ENCODE measurements at places on chromosomes 5 and 9.

DNA sequence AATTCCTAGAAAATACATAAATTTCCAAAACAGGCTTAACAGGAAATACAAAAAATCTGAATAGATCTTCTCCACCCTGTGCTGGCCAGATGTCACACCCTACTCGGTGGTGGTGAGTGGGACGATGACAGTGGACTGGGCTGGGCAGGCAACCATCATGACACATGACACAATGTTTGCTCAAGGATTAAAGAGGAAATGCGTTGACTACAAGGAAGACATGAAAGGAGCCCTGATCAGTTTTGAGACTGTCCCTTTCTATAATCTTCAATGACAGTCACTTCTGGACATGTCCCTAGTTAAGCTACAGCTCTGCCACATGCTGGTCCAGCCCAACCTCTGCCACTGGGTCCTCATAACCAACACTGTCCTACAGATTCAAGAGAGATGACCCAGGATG is 99.8 kb downstream of the ZDHHC21 start:
- DNase-seq, result no peak
- no peaks in the 10 kb centered on the region for H3K4me1 ChIP-seq
- no peak overlapping the region for H3K27ac ChIP-seq
- no peaks in the 10 kb centered on the region for H3K36me3 ChIP-seq

DNA sequence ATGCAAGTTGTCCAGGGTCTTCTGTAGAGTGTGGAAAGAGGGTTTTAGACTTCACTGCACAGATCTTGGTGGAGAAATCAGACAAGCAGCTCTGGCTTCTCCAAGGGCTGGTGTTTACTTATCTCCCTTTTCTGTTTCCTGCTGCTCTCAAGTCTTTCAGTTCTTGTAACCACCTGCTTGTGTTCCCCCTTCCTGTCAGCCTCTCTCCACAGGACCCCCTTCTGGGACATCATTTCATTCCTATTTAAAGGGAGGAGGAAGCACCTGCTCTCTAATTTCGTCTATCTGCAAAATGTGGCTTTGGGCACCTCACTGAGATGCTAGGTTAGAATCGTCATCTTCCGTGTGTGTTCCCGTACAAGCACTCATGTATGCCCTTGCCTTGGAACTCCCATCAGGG is 636.2 kb downstream of the MTRR start:
- H3K27me3 ChIP-seq, result no peaks in the 10 kb centered on the region
- DNase-seq, result no peak
- H3K27ac ChIP-seq, result no peak overlapping the region

GRCh38 chr9:116713271-116713670 is 26.2 kb downstream of the TRIM32 start:
- no peak overlapping the region for H3K27ac ChIP-seq
- no peaks in the 10 kb centered on the region for H3K27me3 ChIP-seq
- no peaks in the 10 kb centered on the region for H3K36me3 ChIP-seq
- H3K4me3 ChIP-seq, result no peak overlapping the region

DNA sequence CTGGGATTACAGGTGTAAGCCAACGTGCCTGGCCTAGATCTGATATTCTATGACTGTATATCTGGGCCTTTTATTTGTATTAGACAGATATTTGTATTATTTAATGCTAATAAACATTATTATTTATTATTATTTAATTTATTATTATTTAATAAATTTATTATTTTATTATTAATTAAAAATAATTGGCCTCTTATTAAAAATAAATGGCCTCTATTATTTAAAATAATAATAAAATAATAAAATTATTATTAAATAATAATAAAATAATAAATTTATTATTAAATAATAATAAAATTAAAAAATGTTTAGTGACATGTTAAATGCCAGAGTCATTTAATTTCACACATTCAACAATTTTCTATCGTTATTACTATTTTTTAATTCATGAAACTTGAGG is 9.8 kb upstream of the COL15A1 start:
- no peak for DNase-seq
- H3K27me3 ChIP-seq, result no peaks in the 10 kb centered on the region
- no peak overlapping the region for H3K27ac ChIP-seq
- H3K36me3 ChIP-seq, result no peaks in the 10 kb centered on the region
- no peak overlapping the region for H3K4me3 ChIP-seq
- H3K4me1 ChIP-seq, result no peaks in the 10 kb centered on the region

DNA sequence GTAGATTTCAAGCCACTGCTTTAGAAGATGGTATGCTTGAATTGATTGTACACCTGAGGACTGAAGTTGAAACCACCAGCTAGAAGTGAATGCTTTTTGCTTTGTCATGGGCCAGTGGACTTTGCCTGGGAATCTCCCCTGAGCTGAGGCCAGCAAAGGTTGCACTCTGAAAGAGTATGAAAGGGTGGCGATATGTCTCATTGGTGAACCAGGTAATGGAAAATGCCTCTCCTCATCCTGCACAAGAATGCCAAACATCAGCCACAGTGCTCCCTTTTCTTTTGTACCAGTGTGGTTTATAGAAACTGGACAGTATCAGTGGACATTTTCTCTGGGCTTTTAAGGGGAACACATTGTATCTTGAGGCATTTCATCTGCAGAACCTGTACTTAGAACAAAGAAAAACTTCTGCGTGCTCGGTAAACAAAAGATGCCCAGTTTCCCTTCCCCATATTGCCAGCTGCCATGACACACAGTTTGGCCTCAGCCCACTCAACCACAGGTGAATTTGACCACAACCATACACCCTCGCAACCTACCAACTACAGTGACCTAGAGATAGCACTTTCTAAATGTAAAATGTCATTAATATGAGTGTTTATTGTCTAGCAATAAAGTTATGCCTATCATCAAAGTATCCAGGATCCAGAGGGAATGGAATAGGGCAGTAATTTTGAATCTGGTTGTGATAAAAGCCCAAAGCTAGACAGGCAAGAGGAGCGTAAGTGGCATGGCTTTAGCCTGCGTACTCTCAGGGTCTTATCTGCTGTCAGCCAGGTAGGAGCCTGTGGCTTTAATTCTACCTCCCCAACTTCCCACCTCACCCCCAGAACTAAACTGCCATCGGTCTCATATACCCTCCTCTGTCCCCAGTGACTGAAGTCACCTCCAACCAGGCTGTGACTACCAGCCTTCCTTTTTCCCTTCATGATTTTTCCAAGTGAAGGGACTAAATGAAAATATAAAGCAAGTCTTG is 79.5 kb upstream of the LHFPL2 start:
- H3K27ac ChIP-seq, result no peak overlapping the region
- H3K27me3 ChIP-seq, result no peaks in the 10 kb centered on the region
- H3K36me3 ChIP-seq, result no peaks in the 10 kb centered on the region

- H3K4me1 ChIP-seq, result peaks cover 9% of the 10 kb centered on the region
- no peak overlapping the region for H3K4me3 ChIP-seq
- H3K36me3 ChIP-seq, result no peaks in the 10 kb centered on the region
- H3K27me3 ChIP-seq, result no peaks in the 10 kb centered on the region
These were observed 109.5 kb upstream of the CD180 start for GRCh38 chr5:67305913-67306710.

- peaks cover 6% of the 10 kb centered on the region for H3K4me1 ChIP-seq
- peaks cover 7% of the 10 kb centered on the region for H3K36me3 ChIP-seq
- no peak overlapping the region for H3K27ac ChIP-seq
- no peak overlapping the region for H3K4me3 ChIP-seq
- H3K27me3 ChIP-seq, result no peaks in the 10 kb centered on the region
These were observed 20.6 kb downstream of the EMB start for GRCh38 chr5:50420343-50420935.

- H3K36me3 ChIP-seq, result no peaks in the 10 kb centered on the region
- H3K4me1 ChIP-seq, result no peaks in the 10 kb centered on the region
- no peak overlapping the region for H3K4me3 ChIP-seq
- no peak for DNase-seq
- H3K27me3 ChIP-seq, result no peaks in the 10 kb centered on the region
These were observed 146.7 kb upstream of the EFNA5 start for GRCh38 chr5:107817436-107817835.

DNA sequence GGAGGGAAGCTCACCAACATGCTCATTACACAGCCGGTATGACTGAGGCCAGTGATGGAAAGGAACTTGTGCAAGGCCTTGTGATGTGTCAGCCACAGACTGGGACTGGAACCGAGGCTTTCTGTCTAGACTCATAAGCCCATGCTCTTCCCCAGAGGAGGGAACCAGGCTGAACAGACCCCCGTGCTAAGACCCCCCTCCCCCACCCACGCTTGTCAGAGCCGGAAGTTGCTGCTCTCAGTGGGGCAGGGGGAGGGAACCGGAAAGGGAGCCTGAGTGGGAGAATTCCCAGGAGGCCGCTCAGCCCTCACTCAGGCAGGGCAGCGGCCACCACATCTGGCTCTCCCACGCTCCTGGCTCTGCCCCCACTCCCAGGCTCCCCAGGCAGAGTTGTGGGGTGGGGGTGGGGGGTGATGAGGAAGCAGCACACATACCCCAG is 4.1 kb upstream of the PDGFRB start:
- H3K4me1 ChIP-seq, result no peaks in the 10 kb centered on the region
- H3K4me3 ChIP-seq, result no peak overlapping the region
- no peak for DNase-seq

DNA sequence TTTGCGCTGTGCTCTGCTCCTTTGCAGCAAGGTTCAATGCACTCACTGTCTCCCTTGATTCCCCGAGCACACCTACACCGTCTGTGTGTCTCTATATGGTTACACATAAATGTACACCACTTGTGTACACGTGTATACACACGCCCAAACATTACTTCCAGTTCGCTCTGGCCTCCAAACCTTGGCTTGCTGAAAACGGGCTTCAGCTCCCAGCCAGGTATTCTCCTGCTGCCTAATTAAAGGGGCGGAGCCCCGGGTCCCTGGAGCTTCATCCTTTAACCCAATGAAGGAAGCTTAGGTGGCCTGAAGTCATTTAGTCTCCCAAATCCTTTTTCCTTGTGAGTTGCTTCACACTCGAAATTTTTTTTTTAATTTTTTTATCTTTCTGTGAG is 4.6 kb downstream of the ISL1 start:
- H3K4me1 ChIP-seq, result no peaks in the 10 kb centered on the region
- H3K36me3 ChIP-seq, result no peaks in the 10 kb centered on the region
- H3K4me3 ChIP-seq, result no peak overlapping the region
- H3K27me3 ChIP-seq, result peaks cover 47% of the 10 kb centered on the region
- H3K27ac ChIP-seq, result no peak overlapping the region

DNA sequence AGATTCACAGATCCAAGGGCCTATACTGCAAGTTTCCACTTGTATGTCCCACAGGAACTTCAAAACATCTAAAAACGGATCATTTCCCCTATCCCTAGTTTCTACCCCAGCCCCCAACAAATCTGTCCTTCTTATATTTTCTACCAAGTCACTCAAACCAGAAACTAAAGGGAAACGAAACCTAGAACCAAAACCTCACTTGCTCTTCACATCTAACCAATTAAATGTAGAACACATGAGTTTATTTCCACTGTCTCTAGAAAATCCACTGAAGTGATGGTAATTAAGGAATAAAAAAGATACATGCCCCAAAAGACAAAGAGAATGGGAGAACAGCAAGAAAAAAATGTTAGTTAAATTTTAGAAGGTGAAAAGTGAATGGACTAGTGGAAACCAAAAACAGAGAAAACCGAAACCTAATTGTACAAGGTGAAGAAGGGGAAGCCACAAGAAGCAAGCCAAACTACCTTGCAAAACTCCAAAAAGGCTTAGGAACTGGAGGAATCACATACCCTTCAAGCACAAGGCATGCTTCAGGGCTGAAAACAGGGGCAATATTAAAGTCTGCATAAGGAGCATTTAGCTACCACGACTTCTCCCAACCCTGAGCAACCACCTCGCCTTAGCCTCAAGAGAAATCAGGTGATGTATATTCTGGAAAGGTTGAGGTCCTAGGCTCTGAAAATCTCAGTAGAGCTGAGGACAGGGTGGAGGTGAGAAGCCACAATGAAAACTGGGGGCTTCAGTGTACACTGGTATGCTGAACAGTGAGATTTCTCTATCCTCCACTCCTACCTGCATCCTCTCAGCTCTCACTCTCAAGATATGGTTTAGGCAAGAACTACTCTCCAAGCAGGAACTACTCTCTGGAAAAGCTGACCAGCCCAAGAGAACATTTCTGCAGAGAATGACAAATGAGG is 11.1 kb downstream of the SMU1 start:
- no peak overlapping the region for H3K4me3 ChIP-seq
- DNase-seq, result no peak
- H3K36me3 ChIP-seq, result peaks cover 78% of the 10 kb centered on the region
- H3K27me3 ChIP-seq, result no peaks in the 10 kb centered on the region
- H3K4me1 ChIP-seq, result no peaks in the 10 kb centered on the region
- H3K27ac ChIP-seq, result no peak overlapping the region

DNA sequence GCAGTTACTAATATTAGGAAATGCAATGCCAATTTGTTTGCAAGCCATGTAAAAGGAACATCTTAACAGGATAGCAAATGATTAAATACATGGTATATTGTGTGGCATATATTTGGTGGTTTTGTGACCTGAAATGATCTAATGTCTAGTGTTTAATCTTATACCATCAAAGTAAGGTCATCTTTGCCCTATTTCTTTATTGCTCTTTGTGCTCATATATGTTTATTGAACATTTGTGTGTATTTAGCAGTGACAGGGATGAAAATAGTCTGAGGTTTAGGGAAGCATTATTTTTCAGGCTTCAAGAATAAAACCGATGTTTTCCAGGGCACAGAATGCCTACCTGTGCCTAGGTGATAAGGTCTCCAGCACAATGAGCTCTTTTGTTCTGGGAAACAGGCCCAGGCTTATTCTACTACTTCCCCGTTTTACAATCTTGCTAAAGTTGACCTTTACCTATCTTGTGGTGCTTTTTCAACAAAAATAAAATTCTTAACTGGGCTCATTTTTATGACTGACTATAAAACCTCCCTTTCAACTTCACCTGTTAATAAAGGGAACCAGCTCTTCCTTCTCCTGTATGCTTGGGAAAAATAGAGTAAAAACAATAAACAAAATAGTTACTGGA is 105.6 kb upstream of the ANKH start:
- no peaks in the 10 kb centered on the region for H3K27me3 ChIP-seq
- H3K27ac ChIP-seq, result no peak overlapping the region
- no peak for DNase-seq
- H3K4me3 ChIP-seq, result no peak overlapping the region
- H3K4me1 ChIP-seq, result no peaks in the 10 kb centered on the region
- H3K36me3 ChIP-seq, result no peaks in the 10 kb centered on the region

DNA sequence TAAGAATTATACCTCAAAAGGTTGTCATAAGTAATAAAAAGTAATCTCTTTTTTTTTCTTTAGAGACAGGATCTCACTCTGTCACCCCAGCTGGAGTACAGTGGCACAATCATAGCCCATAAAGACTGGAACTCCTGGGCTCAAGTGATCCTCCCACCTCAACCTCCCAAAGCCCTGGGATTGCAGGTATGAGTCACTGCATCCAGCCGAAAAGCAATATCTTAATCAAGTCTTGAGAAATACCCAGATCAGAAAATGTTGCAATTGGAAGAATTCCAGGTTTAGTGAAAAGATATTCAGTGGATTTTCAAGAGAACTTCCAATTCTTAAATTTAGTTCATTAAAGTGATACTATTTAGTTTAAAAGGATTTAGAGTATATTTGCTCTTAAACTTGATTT is 40.9 kb upstream of the IDNK start:
- H3K4me1 ChIP-seq, result no peaks in the 10 kb centered on the region
- H3K36me3 ChIP-seq, result no peaks in the 10 kb centered on the region
- no peaks in the 10 kb centered on the region for H3K27me3 ChIP-seq
- H3K4me3 ChIP-seq, result no peak overlapping the region
- H3K27ac ChIP-seq, result no peak overlapping the region

GRCh38 chr9:83471241-83471640 is 67.0 kb downstream of the FRMD3 start:
- DNase-seq, result no peak
- no peaks in the 10 kb centered on the region for H3K36me3 ChIP-seq
- H3K4me3 ChIP-seq, result no peak overlapping the region
- H3K4me1 ChIP-seq, result no peaks in the 10 kb centered on the region
- no peaks in the 10 kb centered on the region for H3K27me3 ChIP-seq

Measured in T-cell (primary cell).